ENCODE measurements at places on chromosomes 11 and 22.

- no peak for DNase-seq
Measured at GRCh38 chr11:119641983-119642745, 86.8 kb downstream of the NECTIN1 start.

DNA sequence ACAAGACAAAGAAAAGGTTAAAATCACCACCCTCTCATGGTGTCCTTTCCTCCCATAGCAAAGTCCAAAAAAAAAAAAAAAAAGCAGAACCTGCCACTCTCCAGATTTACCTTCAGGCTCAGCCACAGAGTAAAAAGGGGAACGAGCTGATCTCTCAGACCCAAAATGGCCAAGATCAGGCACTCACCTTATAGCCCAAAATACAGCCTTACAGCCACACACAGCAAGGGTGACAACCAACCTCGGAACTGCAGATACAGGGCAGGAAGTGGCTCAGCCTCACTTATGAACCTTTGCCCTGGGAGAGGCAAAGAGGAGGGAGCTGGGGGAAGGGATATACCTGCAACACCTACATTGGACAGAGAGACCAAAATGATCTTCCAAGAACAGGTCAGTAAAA lies 4.5 kb downstream of the FHIP1B start:
- DNase-seq: no peak

- DNase-seq: no peak
Measured at GRCh38 chr11:134423106-134423505, 11.1 kb upstream of the B3GAT1 start.

DNA sequence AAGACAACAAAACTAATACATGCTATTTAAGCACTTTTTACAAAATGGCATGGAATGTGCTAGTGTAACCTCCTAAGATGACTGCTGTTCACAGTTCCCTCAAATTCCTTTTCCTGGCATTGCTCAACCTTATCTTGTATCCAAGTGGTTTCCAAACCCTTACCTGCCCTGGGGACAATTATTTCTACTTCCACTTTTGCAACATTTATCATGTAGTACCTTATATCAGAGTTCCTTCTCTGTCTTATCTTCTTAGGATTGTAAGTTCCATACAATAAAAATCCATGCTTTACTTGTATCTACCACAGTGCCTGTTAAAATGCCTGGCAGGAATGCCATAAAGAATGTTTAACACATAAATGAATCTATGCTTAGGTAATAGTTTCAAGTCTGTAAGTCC lies 109.2 kb upstream of the MTMR2 start:
- DNase-seq: no peak

DNA sequence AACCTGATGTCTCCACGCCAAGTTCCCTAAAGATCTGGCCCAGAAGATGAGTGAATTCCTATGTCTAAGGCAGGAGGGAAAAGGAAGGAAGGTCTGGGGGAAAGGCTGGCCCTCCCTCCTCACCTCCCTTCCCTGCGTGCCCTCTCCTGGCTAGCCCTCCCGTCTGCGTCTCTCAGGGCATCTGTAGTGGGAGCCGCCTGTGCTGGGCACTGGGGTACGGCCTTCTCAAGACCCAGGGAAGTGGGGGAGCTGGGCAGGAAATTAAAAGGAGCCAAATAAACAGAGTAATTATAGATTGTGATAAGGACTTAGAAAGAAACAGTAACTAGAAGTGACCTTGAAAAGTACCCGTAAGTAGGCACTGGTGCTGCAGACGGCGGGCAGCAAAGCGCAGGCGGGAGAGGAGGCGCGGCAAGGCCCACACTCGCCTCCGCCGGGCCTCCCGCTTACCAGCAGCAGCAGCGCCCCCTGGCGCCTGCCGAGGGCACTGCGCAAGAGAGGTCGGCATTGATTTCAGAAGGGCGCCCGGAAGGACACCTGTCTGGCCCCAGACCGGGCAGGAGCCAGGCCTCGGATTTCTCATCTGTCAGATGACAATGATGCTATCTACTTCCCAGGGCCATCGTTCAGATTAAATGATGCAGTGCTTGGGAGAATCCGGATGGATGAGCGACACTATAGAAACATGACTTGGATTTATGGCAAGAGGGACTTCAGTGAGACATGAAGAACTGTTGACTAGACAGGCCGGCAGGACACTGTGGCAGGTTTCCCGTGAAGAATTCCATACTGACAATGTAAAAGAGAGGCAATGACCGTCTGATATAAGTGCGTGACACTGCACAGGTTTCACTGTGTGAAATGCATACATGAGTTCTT lies 7.3 kb downstream of the KCNJ1 start:
- peak; percentile 72 for DNase-seq

GRCh38 chr11:88427719-88428118 lies 90.2 kb upstream of the CTSC start:
- no peak for DNase-seq

DNA sequence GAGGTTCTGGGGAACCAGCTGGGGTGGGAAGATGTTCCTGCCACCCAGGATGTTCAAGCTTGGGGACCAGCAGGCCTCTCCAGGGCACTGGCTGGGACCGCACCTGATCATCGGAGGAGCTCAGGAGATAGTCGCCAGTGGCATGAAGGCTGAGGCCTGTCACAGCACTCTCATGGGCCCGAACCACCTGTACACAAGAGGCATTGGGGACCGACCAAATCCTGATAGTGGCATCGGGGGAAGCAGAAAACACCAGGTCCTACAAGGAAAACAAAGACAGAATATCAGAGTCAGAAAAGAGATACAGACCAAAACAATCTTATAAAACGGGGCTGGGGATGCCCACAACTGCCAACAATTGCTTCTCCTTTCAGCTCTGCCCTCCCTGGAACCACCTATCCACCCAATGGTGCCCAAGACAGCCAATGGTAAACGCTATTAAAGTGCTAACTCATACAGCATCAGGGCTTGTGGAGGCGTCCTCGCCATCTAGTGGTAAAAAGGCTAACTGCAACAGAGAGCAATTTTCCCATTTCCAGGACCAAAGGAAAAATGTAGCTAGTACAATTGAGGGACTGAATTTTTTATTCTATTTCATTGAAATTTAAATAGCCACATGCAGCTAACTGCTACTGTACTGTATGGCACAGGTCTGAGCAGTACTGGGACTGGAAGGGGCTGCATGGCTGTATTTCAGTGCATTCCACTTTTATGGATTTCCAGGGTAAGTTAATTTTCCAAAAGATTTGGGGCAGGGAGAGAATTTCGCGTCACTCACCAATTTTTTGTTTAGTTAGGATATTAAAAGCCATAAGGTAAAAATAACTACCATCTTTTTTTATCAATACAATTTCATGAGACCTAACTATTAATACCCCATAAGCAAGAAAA lies 7.1 kb downstream of the PRPF19 start:
- peak; percentile 43 for DNase-seq

GRCh38 chr11:95790933-95791708 lies 823 bp downstream of the CEP57 start:
- DNase-seq: peak; percentile 78

DNA sequence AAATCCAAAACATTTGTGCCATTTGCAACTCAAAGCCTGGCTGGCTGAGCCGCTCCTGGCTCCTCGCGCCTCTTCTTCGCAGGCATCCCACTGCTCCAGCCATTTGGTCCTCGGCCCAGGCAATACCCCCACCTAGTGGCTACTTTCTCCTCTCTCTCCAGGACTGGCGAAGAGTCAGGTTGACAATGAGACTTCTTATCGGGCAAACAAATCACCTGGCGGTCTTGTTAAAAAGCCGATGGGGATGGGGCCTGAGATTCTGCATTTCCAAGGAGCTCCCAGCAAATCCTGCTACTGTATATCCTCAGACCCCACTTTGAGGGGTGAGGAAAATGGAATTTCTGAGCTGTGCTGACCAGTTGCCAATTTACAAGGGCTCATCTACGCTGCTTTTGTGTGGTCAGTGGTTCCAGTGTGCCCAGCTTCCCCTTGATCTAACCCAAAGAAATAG lies 89.0 kb downstream of the ISX start:
- peak; percentile 54 for DNase-seq

DNA sequence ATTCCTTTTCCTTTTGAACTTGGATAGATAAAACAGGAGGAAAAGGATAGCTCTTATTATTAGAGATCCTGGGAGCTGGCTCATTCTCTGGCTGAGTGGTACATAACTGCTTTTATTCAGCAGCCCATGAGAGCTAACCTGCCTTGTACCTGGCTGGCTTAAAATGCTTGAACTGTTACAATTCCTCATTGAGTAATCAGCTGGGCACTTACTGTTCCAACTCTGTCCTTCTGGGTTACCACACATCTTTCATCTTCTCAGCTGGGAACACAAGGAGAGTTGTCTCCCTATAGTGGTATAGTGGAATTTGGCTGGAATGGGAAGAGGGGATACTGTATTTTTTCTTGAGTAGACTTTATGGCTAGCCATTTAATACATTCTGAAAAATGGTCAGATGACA lies 39.8 kb upstream of the SPTBN2 start:
- DNase-seq: no peak

DNA sequence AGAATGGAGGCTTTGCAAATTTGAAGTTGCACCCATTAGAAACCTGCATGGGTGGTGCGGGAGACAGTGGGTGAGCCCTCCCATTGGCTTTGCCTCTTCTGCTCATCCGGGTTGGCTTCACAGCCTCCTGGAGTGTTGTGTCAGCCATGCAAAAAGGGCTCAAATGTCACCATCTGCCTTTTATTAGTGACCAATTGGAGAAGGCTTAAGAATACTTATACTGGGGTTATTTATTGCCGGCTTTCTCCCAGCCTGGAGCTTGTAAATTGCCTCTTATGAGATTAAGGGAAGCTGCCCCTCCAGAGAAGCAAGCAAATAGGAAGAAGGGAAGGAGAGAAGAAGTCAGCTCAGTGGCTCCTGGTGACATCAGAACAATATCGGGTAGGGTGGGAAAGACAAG lies 182.6 kb downstream of the ST3GAL4 start:
- no peak for DNase-seq

DNA sequence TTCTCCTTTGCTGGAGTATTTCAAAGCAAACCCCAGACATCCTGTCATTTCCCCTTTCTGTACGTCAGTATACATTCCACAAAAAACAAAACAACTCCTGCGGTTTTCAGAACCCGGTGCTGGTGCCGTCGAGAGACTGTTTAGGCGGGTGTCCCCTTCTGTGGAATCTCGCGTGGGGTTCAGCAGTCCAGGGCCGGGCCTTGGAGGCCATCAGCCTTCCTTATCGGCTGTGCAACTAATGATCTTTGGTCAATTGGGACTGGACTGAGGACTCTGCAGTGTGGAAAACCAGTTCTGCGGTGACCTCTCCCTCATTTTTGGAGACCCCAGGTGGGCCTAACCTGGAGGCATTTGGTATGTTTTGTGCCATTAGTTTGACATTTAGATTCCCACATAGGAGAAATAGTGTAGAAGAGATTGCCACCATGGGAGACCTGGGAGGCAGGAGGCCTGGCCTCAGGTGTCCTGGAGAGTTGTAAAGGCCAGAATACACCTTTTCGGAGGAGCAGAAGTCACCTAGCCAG lies 84.4 kb downstream of the TBC1D22A start:
- DNase-seq: no peak

- DNase-seq: no peak
Measured at GRCh38 chr22:37025500-37026070, 6.0 kb downstream of the MPST start.

- DNase-seq: no peak
Measured at GRCh38 chr11:115695677-115696364, 191.6 kb upstream of the CADM1 start.

GRCh38 chr22:45320357-45320976 lies 10.7 kb downstream of the FAM118A start:
- peak; percentile 61 for DNase-seq

GRCh38 chr22:24926849-24927579 lies 19.5 kb downstream of the LHFPL7 start:
- DNase-seq: no peak

GRCh38 chr11:106733635-106734034 lies 284.6 kb downstream of the GUCY1A2 start:
- DNase-seq: no peak

DNA sequence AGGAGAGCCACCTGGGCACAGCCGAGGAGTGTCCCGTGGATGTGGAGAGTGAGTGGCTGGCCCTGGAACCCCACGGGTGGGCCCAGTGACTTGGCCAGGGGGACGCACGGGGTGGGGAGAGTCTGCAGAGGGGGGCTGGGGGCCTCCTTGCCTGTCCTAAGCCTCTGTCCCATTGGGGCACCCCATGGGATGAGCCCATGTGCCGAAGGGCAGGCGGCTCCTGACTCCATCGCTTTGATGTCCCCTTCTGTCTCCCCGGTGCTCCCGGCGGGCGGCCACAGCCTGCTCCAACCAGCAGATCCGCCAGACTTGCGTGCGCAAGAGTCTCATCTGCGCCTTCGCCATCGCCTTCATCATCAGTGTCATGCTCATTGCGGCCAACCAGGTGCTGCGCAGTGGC lies 9.4 kb downstream of the CABP7 start:
- DNase-seq: no peak

GRCh38 chr22:44391481-44392445 lies 79.0 kb upstream of the SHISAL1 start:
- DNase-seq: peak; percentile 12

- DNase-seq: no peak
Measured at GRCh38 chr11:32244453-32244852, 153.6 kb downstream of the RCN1 start.

DNA sequence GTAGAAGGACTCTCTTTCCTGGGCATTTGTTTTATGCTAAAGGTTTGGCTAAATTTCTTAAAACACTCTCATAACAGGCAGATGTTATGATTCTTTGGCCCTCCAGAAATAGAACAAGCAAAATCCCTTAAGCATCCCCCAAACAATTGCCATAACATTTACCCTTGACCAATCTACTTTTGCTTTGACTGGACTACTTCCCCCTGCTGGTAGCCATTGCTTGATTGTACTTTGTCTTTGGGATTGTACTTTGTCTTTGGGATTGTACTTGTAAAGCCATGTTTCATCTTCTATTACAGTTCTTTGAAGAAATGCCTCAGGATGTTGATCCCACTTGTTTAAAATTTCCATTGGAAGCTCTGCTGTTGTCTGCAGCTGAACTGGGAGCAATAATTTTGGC lies 53.3 kb upstream of the GLYAT start:
- DNase-seq: no peak

- DNase-seq: no peak
Measured at GRCh38 chr22:40603088-40603605, 33.4 kb downstream of the MRTFA start.

DNA sequence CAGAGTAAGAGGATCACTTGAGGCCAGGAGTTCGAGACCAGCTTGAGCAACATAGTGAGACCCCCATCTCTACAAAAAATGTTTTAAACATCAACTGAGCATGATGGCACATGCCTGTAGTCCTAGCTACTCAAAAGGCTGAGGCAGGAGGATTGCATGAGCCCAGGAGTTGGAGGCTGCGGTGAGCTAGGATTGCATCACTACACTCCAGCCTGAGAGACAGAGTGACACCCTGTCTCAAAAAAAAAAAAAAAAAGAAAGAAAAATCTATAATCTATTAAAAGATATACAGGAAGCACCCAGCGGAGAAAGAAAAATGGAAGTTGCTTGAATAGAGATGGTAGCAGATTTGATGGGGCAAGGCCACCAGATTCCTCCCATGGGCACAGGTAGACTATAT lies 61.8 kb downstream of the FAM83F start:
- DNase-seq: no peak

- DNase-seq: no peak
Measured at GRCh38 chr22:23626286-23626975, 5.7 kb downstream of the DRICH1 start.

- peak; percentile 92 for DNase-seq
Measured at GRCh38 chr22:35995772-35996171, 32.9 kb downstream of the RBFOX2 start.

All from right hindlimb (tissue), 1 donor.